Stimulated activated CD8-positive, alpha-beta memory T cell treated with anti-CD3 and anti-CD28 coated beads, Interleukin-4, amount 100 ng/mL, for 1 hour (primary cell): ENCODE measurements at places on chromosomes 7 and 10.

GRCh38 chr7:1912593-1913465, 242.8 kb downstream of the ELFN1 start:
- no peak for DNase-seq

- DNase-seq: no peak
Measured at GRCh38 chr7:69951458-69951857, 353.2 kb downstream of the AUTS2 start.

DNA sequence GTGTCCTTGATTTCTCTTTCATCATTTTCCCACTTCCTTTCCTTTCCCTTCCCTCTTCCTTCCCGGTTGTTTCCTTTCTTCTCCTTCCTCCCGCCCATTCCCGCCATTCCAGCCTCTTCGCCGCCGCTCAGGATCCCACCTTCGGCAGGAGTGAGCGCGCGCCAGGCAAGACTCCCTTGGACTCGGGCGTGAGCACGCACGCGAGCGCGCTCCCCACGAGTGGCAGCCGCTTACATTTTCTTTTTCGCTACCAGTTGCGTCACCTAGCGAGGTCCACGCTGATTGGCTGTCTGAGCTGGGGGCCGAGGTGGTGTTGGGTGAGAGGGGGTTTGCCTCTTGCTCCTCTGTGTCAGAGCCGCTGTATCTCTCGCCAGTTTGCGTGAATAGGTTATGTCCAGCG, 11.8 kb downstream of the ZAN start:
- DNase-seq: no peak

GRCh38 chr7:107468824-107469223, 1.0 kb upstream of the GPR22 start:
- no peak for DNase-seq

DNA sequence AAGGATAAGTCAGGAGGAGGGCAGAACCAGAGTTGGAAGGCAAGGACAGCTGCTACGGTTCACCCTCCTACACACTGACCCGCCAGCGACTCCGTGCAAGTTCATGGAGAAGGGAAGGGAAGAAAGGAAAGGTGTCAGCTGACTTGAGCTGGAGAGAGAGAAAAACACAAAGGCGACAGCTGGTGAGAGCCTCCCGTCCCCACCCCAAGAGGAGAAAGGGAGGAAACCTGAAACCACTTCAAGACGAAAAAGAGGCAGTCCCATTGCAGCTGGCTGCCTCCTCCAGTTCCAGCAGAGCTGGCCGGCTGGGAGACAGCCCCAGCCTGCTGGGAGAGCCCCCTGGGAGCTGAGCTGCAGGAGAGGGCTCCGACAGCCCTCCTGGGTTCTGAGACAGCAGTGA, 75.2 kb downstream of the PARD3 start:
- no peak for DNase-seq

DNA sequence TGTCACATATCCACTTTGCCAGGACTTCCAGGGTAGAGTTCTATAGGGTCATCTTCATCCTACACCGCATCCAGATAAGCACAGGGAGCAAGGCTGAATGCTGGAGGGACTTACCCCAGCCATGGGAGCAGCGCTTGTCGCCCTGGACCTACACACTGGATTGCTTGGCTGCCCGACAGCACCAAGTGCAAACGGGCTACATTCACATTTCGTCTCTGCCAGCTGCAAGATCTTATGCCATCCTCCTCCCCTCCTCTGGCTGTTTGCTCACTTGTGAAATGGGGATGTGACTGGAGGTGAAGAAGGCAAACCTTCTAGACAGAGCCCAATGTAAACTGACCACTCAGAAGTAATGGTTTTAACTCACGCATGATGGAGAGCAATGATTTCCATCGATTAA, 1.0 kb downstream of the DDC start:
- DNase-seq: no peak
